ENCODE measurements at places on chromosomes 5 and 9.

DNA sequence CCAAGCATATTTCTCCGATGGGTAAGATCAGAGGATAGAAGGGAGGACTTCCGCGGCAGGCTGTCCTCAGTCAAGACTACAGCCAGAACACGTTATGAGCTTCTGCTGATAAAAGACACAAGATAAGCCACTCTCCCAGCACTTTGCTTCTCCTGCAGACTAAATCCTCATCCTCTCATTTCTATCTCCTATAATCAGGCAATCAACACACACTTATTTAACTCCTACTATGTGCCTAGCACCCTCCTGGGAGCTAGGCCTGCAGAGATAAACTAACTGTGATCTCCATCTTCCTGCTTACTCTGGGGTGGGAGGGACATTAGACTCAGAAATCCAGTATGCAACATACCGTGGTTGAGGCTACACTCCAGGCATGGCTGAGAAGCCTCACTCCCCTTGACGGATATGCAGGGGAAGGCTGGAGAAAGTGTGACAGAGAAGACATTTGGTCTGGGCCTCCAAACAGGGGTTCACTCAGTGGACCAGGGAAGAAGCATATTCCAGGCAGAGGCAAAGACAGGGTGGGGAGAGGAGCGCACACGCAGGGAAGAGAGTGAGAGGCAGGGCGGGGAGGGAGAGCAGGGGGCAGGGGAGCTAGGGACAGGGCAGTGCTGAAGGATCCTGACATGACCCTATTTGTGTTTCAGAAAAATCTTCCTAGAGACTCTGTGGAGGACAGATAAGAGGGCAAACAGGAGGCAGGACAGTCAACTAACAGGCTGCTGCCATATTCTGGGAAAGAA lies 274.1 kb downstream of the DENND1A start:
- DNase-seq, result no peak

DNA sequence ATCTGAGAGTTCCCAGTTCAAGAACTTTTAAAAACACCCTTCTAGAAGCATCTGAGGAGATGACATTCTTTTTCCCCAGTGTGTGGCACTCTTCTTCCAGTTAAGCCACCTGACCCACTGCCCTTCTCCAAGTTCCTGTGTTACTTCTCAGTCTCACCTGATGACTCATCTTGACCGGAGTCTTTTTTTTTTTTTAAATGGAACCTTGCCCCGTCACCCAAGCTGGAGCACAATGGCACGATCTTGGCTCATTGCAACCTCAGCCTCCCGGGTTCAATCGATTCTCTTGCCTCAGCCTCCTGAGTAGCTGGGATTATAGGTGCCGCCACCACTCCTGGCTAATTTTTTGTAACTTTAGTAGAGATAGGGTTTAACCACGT lies 224.1 kb upstream of the DAB2 start:
- DNase-seq, result no peak

DNA sequence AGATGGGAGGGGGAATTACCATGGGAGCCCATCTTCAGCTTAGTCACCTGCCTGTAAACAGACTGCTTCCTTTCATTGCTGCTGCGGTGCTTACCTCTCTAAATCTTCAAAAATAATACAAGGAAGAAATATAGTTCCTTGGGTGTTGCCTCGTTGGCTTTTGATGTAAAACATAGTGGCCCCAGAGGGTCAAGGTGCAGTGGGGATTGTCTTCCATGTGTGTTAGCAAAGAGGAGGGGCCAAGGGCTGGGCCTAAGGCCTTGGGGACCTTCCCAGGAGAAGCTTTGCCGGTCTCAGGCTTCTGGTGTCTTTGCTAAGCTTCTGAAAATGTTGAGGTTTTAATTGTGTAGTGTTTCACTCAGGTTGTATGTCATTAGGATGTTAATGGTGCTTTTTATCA lies 90.0 kb downstream of the PDE8B start:
- DNase-seq, result no peak

- DNase-seq, result no peak
These were observed 78.6 kb downstream of the MAST4 start for GRCh38 chr5:66674802-66675201.

- DNase-seq, result no peak
These were observed 28.3 kb upstream of the STOM start for GRCh38 chr9:121398374-121398773.

DNA sequence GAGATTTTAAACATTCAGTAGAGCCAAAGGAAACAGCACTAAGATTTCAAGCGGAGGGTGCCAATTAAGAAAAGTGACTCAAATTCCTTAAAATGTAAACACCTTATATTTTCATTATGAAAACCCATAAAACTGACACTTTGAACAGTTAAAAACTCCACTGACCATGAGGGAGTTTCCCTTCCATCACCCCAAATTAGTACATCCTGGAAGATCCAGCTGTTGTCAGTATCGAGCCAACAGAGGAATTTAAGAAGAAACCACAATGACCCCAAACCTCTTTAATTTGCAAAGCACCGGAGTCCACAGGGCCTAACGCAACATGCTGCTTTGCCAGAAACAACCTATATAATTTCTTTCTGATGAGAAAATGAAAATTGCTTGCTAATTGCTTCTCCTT lies 41.3 kb downstream of the ROR2 start:
- DNase-seq, result no peak

DNA sequence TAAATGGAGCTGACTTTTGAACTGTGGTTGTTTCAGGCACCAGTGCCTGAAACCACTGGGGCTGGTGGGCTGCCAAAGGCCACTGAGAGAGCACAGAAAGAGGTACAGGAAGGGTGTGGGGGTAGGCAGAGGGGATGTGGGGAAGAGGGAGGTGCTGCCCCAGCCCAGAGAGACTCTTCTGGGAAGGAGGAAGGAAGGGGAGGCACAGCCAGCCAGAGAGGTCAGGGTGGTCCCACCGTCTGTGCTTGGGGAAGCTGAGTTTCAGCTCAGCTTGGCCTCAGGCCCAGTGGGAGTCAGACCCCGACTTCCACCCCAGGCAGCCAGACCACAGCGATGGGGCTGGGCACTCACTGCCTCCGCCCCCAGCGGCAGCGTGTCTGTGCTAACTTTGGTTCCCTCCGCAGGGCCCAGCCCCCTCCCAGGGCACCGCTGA lies 8.6 kb upstream of the PHYKPL start:
- no peak for DNase-seq

DNA sequence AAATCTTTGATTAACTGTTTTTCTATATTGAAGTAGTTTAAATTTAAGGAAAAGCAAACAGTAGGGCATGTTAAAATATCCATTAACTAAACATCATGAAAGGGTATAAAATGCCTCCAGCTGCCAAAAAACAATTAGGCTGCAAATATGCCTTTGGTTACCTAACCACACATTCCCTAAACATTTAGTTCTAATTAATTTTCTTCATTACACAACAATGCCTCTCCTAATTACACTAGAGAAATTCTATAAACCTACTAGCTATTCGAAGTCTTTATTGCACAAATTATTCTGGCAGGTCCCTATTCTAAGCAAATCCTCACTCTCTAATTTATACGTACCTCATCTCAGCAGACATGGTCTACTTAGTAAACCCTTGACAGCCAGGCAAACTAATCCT lies 37.4 kb downstream of the MAT2B start:
- DNase-seq, result no peak

DNA sequence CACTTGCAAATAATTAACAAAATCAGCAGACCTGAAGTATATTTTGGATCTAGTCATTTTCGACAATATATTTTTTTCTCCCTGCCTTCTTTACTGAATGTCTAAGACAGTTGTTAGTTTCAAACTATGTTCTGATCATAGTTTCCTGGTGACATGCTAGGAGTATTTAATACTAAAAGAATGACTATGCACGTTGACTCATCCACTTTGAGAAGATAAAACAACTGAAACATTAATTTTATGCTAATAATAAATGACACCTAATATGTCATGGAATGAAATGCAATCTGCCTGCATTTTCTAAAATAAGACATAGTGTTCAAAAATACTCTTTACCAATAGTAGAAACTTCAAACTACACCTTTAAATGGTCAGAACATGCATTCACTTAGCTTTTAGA lies 2123.7 kb upstream of the C9orf72 start:
- no peak for DNase-seq

DNA sequence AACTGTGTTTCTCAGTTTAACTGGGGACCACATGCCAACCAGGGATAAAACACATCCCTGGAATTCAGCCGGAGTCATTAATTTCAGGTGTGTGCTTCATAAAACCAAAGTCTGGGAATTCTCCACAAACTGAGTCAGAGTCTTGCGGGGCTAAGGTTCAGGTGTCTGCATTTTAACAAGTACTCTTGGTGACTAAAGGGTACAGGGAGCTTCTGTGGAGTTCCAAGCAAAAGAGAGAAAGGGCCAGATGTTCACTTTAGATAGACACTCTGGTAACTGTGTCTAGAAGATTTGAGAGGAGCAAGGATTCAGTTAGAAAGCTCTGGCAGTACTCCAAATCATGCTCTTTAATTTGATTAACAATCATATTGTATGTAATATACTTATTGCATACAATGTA lies 4.0 kb downstream of the NADK2 start:
- no peak for DNase-seq

DNA sequence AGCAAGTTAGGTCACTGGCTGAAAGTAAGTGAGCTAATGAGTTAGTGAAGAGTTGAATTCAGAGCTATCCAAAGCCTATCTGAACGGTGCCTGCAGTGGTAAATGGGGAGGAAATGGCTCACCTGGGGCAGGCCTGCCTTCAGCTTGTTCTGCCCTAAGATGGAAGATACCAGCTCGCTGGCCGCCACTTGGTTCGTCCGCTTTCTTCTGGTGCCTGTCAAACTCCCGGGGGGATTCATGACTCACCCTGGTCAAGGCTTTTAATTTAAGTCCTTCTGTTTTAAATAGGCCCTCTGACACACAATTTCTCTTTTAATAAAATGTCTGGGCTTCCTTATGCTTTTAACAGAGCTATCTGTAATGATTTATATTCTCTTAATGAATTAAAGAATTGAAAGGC lies 78.8 kb downstream of the CFAP90 start:
- DNase-seq, result no peak

DNA sequence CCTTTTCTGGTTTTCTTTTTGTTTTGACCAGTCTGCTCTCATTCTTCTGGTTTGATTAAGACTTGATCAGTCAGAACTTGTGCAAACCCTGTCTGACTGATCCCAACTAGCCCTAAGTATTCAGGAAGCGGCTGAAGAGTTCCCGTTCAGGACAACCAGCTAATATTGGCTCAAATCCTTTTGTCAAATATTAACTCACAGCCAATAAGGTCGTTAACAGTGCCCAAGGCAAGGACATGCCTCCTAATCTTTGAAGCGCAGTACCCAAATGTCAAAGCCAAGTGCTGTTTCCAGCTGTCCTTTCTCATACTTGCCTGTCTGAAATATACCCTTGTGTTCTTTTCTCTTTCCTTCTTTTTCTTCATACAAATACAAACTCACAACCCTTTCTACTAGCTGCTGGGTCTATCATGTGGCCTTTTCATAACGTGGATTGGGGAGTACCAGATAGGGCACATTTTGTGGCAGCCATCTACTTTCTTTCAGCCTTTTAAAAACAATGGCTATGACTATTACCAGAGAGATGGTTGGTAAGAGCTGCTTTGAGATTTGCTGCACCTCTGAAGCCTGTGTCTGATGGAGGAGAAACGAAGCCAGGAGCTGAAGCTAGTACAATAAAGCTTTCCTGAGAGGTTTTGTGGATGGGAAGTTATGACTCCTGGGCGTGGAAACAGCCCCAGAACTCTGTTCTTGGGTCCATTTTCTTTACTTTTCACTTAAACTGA lies 266.4 kb upstream of the ZNF608 start:
- DNase-seq, result no peak

GRCh38 chr9:127753148-127753547 lies 18.1 kb upstream of the TOR2A start:
- DNase-seq, result no peak

- no peak for DNase-seq
These were observed 12.5 kb downstream of the DNAH5 start for GRCh38 chr5:13932011-13932410.

DNA sequence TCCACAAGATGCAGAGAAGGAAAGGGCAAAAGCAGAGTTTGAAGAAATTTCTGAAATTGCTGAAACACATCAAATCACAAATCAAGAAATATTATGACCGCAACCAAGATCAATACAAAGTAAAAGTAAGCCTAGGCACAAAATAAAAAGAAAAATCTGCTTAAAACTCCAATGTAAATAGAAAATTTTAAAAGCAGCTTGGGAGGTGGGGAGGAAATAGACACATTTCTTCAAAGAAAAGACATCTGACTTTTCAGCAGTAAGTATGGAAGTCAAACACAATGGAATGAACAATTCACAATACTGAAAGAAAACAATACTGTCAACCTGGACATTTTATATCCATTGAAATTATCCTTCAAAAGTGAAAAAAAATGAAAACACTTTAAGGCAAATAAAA lies 55.1 kb downstream of the HTR4 start:
- DNase-seq, result no peak

DNA sequence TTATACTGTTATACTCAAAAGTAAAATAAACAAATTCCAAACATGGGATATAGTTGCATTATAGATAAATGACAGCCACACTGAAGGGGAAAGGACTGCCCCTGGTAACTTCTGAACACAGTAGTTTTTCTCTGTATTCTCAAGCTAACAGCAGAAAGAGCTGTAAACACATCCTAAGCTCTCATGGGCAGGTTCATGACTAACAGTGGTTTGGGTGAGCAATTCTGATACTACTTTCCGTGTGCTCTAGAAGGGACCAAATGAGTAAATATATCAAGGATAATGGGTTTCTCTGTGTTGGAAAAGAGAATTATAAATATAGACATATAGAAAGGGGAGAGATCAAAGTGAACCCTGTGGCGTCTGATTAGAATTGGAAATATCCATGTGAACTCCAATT lies 2.2 kb upstream of the LCN6 start:
- DNase-seq, result no peak

DNA sequence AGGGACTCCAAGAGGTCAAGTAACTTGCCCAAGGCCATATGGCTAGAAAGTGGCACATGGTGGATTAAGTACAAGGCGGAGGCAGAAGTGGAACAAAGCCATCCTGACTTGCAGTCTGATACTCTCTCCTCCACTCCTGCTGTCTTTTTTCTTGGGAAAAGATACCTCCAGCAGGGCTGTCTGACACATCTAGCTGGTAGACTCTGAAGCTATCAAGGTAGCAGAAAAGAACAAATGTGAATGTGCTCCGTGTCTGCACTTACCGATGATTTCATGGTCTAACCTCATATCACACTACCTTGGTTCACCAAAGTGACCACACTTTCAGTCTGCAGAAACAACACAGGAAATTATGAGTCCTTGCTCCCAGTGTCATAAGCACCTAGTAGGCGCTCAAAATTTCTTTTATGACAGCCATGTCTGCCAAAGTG lies 284.8 kb downstream of the CRB2 start:
- no peak for DNase-seq

- DNase-seq, result no peak
These were observed 103.8 kb downstream of the MPDZ start for GRCh38 chr9:13175732-13176131.

GRCh38 chr9:125538092-125538473 lies 168.9 kb downstream of the MAPKAP1 start:
- no peak for DNase-seq

DNA sequence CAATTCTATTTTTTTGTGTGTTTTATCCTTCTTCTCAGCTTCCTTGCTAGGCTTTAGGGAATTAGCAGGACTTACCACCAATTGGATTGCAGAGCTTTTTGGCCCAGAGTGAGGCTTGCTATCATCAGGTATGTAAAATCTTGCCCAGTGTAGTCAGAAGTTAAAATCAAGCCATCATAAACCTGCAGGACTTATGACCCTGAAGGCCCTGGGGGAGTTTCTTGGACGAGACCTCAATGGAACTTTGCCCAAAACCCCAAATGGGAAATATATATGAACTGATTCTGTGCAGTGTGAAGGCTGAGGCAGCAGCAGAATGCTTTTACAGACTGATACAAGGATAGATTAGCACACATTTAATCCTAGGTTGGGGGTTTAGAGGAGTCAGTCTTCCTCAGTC lies 287.0 kb downstream of the SH3GL2 start:
- DNase-seq, result peak; percentile 60
